Endothelial cell of umbilical vein (primary cell): ENCODE measurements at places on chromosomes 4 and X. TPM values are rescaled to one million over a fixed set of nuclear protein-coding genes. Genes with fewer than 3 reads are reported as not detected.

DNA sequence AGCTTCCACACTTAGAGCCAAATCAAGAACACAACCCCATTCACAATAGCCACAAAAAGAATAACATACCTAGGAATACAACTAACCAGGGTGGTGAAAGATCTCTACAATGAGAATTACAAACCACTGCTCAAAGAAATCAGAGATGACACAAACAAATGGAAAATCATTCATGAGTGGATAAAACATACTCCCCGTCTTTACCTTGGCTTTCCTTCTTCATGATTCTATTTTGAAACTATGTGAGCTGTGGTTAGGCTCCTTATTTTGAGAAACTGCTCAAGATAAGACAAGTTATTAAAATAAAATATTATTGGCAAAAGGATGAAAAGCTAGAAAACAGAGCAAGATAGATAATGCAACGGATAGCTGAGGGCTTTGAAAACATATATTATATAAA is 598.1 kb upstream of the FAT1 start:
- DNase-seq, result no peak

DNA sequence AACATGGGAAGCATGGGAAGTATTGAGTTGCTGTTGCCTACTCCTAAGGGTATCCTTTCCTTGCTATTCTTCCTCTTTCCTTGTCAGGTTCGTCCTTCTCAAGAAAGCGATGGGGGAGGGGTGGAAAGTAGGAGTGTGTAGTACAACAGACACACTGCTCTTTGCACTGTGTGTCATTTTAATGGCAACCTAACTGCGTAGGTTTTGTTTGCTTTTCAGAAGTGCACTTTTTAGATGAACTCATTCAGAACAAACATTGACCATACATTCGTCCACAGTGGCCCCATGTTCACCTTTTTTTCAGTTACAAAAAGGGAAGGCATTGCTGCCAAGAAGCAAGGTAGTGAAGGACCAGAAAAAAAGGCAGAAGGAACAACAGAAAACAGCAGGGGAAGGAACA is 10.2 kb upstream of the YIPF6 start:
- no peak for DNase-seq

- DNase-seq, result no peak
These were observed 271.3 kb downstream of the DKK2 start for GRCh38 chr4:106764774-106765173.

GRCh38 chrX:27597508-27597907 is 7.4 kb downstream of the DCAF8L2 start:
- peak; percentile 63 for DNase-seq

GRCh38 chrX:19368576-19368975 is 24.8 kb downstream of the PDHA1 start:
- no peak for DNase-seq

GRCh38 chr4:25007598-25007997 is 23.1 kb downstream of the LGI2 start:
- DNase-seq, result no peak

GRCh38 chr4:142778900-142779299 is 67.2 kb downstream of the INPP4B start:
- DNase-seq, result no peak

DNA sequence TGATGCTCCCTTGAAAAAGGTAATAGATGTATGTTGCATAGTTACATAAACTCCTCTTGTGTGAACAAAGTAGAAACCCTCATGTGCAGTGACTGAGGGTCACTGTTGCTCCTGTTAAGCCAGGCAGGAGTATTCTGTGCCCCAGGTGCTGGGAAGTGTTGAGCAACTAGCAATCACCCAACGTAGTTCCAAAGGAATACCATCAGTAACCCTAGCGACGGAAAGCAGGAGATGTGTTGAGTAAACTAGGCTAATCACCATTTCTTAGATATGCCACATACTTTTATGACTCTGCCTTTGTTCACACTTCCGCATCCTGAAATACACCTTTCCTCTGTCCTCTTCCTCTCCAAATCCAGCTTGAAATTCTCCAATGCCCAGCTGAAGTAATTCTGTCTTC is 50.9 kb upstream of the TAB3 start:
- no peak for DNase-seq

GRCh38 chr4:169098532-169098931 is 88.5 kb upstream of the CBR4 start:
- DNase-seq, result peak; percentile 91

- DNase-seq, result no peak
These were observed 45.1 kb upstream of the PPARGC1A start for GRCh38 chr4:23934915-23935314.

- DNase-seq, result no peak
These were observed 55.8 kb downstream of the MBNL3 start for GRCh38 chrX:132433001-132433400.

KIT gene
- total RNA-seq, result 29.3 and 39.7 TPM in 2 replicates

GLRA2 gene
- not detected in 2 replicates for total RNA-seq

- no peak for DNase-seq
These were observed 639.2 kb downstream of the TLL1 start for GRCh38 chr4:166512267-166512666.

- no peak for DNase-seq
These were observed 3.9 kb upstream of the CDK16 start for GRCh38 chrX:47214435-47215077.

GRCh38 chr4:180798036-180798577 is 1445.1 kb upstream of the TENM3 start:
- DNase-seq, result no peak

GRCh38 chr4:101596781-101597552 is 193.6 kb upstream of the BANK1 start:
- no peak for DNase-seq

CYTL1 gene
- total RNA-seq, result 4.0 and 29.8 TPM in 2 replicates

DNA sequence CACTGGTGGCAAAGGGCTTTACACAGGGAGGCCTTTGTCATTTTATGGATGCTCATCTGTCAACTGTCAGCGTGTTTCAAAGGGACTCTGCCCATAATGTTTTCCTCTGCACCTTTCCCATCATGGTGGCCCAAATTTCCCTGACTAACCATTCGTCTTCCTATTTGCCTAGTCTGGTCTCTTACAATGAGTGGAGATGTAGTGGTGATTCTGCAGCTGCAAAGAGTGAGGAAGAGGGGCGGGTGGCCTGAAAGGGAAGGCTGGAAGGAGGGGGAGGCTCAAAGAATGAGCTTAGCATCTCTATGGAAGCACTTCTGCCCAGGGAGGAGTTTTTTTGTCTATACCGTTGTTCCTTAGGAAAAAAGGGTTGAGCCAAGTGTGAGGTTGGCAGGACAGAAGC is 447.5 kb downstream of the NKX6-1 start:
- no peak for DNase-seq
